ENCODE measurements at places on chromosomes 12 and 14.

GRCh38 chr14:64554556-64554955 is 4.8 kb downstream of the PPP1R36 start:
- no peak for DNase-seq

DNA sequence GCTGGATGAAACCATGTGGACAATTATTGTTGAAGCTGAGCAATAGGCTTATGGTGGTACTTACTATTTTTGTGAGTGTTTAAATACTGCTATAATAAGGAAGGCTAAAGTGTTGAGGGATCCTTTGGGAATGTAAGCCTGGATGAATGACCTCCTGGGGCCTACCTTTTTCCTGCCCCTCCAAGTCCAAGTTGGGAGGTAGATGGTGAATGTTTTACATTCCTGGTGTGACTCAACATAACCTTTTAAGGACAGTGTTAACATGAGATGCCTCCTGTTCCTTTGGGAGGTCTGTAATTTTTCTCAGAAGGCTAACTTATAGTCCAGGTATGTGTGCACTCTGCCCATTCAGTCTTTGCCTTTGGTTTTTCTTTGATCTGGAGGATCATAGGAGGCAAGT is 315.9 kb downstream of the NRXN3 start:
- no peak for DNase-seq

DNA sequence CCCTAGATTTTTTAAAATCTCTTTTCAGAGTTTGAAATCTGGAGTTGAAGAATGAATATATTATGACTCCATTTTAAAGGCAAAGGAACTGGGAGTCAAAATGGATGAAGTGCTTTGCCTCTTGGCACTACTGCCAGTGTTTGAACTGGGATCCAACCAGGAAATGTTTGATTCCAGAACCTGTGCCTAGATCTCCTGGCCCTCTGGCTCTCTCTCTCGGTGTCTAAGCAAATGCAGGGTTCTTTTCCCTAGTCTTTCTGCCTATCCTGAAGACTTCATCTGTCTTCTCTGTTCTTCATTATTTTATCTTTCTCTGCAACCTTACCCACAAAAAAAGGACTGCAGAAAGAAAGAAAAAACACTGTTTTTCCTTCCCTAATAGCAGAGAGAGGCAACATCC is 17.0 kb downstream of the BTG1 start:
- no peak for DNase-seq

DNA sequence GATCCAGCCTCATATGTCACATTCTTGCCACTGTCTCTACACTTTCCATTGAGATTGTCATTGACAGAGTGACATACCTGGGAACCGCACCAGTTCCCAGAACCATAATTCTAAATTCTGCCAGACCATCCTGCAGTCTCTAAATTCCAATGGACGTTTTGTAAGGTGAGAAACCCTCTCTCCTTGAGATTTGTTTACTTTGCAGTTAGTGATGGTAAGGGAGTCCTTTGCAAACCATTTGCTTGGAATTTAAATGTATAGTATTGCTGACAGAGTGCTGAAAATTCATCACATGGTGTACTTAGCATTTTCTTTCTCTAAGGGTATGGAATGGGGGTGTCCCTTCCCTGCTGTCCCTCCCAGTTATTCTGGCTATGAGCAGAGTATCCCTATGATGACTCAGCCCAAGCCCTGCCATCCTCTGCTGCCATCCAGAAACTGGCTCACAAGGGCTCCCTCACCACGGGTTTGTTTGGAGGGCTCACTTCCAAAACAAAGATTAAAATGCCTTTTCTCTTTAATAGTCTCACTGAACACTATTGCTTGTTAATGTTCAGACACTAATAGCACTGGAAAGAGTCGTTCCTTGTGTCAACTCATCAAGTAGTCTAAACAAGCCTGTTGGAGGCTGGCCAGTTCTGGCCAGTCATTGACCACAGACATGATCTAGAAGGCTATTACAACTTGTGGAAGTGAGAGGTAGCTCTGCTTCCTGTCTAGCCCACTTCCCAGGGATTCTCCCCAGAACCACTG is 129.0 kb upstream of the HMGA2 start:
- peak; percentile 99 for DNase-seq

GRCh38 chr12:32918890-32919801 is 22.6 kb upstream of the PKP2 start:
- DNase-seq = peak; percentile 11

Data from RPMI7951 (cell line).